Activated CD8-positive, alpha-beta memory T cell treated with anti-CD3 and anti-CD28 coated beads for 36 hours (primary cell): ENCODE measurements at places on chromosomes 3 and 15. TPM values are rescaled to one million over a fixed set of nuclear protein-coding genes. Genes with fewer than 3 reads are reported as not detected.

SLC12A1 gene
- total RNA-seq, result not detected

CASR gene
- not detected for total RNA-seq

CEP63 gene
- total RNA-seq, result 19.4 TPM

SMCO1 gene
- not detected for total RNA-seq

SLC22A13 gene
- 0.36 TPM for total RNA-seq

RLBP1 gene
- total RNA-seq, result not detected

CAMK2N2 gene
- 0.36 TPM for total RNA-seq

SPESP1 gene
- total RNA-seq, result 0.99 TPM

COMMD2 gene
- 40.8 TPM for total RNA-seq

LRRC34 gene
- 3.5 TPM for total RNA-seq

ERC2 gene
- total RNA-seq, result not detected

MOBP gene
- total RNA-seq, result not detected

B3GALNT1 gene
- total RNA-seq, result 2.7 TPM

CHRFAM7A gene
- total RNA-seq, result 0.74 TPM

RETNLB gene
- total RNA-seq, result not detected

GRM7 gene
- total RNA-seq, result not detected

MYL3 gene
- not detected for total RNA-seq

CPN2 gene
- not detected for total RNA-seq

APEH gene
- total RNA-seq, result 189 TPM

CCDC66 gene
- 30.3 TPM for total RNA-seq

GOLGA6D gene
- not detected for total RNA-seq

MESP1 gene
- total RNA-seq, result 9.1 TPM

METTL6 gene
- 23.3 TPM for total RNA-seq

TMEM207 gene
- total RNA-seq, result not detected

NEK10 gene
- total RNA-seq, result 0.30 TPM

ERICH6 gene
- total RNA-seq, result not detected

AP4E1 gene
- total RNA-seq, result 21.2 TPM

SEMA6D gene
- total RNA-seq, result not detected
